Astrocyte (in vitro differentiated cells and primary cell): ENCODE measurements at places on chromosomes 7 and 10. TPM values are rescaled to one million over a fixed set of nuclear protein-coding genes. Genes with fewer than 3 reads are reported as not detected.

- peak overlapping the region; percentile 92 for H3K27ac ChIP-seq
- H3K36me3 ChIP-seq = no peaks in the 10 kb centered on the region
- H3K4me3 ChIP-seq = peak overlapping the region; percentile 95
- peaks cover 23% of the 10 kb centered on the region for H3K4me1 ChIP-seq
- DNase-seq = peak; percentile 92
- H3K27me3 ChIP-seq = no peaks in the 10 kb centered on the region
Measured at GRCh38 chr10:24724381-24725228, 918 bp upstream of the ARHGAP21 start.

Gene STAG3
- 0.34 and 0.36 TPM in 2 replicates for total RNA-seq

- DNase-seq = no peak
- no peak overlapping the region for H3K27ac ChIP-seq
- H3K27me3 ChIP-seq = no peaks in the 10 kb centered on the region
- no peaks in the 10 kb centered on the region for H3K4me1 ChIP-seq
- no peaks in the 10 kb centered on the region for H3K36me3 ChIP-seq
- no peak overlapping the region for H3K4me3 ChIP-seq
Measured at GRCh38 chr7:57821438-57822382, 371.7 kb downstream of the ZNF716 start.

- H3K4me3 ChIP-seq = no peak overlapping the region
- H3K27me3 ChIP-seq = no peaks in the 10 kb centered on the region
- peaks cover 3% of the 10 kb centered on the region for H3K4me1 ChIP-seq
- peak; percentile 29 for DNase-seq
- no peaks in the 10 kb centered on the region for H3K36me3 ChIP-seq
- H3K27ac ChIP-seq = no peak overlapping the region
Measured at GRCh38 chr10:10886861-10887531, 130.7 kb upstream of the CELF2 start.

DNA sequence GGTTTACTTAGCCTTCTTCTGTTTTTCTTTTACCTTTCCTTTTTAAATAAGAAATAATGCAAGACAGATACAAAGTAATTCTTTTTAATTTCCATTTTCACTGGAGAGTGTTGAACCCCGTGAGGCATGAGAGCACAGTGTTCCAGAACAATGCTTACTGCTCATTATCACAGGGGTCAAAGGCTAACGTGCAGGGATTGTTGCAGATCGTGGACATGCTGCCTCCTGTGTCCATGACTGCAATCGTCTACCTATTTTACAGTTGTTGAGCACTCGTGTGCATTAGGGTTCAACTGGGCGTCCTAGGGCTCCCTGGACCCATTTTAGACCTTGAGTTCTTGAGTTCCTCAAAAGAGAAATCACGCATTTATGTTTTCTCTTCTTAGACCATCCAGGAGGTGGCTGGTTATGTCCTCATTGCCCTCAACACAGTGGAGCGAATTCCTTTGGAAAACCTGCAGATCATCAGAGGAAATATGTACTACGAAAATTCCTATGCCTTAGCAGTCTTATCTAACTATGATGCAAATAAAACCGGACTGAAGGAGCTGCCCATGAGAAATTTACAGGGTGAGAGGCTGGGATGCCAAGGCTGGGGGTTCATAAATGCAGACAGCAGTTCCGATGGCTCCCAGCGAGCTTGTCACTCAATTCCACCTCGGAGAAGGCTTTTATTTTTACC, 124.2 kb downstream of the EGFR start:
- no peaks in the 10 kb centered on the region for H3K27me3 ChIP-seq
- H3K4me1 ChIP-seq = no peaks in the 10 kb centered on the region
- H3K36me3 ChIP-seq = peaks cover 47% of the 10 kb centered on the region
- H3K4me3 ChIP-seq = no peak overlapping the region
- DNase-seq = no peak

Gene ANKRD1
- total RNA-seq = 841 and 913 TPM in 2 replicates

DNA sequence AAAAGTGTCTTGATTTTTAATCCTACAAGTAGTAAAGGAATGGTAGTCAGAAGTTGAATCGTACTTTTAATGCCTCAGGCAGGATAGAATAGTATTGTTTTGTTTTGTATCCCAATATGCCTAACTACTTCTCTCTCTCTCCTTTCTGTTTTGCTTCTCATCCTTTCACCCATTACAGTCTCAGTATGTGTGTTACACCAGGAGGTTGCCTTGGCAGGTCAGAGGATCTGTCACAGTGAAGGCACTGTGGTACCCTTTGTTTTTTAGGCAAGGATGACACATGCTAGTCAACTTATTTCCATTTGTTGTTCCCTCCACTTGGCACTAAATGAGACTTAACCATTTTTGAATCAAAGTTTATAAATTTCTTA, 94.4 kb downstream of the MAPK8 start:
- peaks cover 4% of the 10 kb centered on the region for H3K4me1 ChIP-seq
- no peaks in the 10 kb centered on the region for H3K27me3 ChIP-seq
- no peak for DNase-seq
- H3K27ac ChIP-seq = no peak overlapping the region
- no peaks in the 10 kb centered on the region for H3K36me3 ChIP-seq
- H3K4me3 ChIP-seq = no peak overlapping the region

DNA sequence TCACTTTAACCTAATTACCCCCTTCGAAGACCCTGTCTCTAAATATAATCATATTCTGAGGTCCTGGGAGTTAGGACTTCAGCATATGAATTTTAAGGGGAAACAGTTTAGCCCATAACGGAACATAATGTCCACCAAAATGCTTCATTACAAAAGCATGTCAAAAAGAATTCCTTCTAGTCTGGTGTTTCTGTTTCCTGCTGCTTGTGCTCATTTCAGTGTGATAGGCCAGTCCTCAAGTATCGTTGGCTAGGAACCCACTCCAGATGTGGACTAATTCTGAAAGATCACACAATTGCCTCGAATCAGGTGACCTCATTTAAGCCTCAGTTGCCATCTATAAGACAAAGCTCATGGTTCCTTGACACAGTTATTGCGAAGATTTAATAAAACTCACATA, 29.6 kb downstream of the INPP5F start:
- H3K4me3 ChIP-seq = no peak overlapping the region
- H3K27ac ChIP-seq = no peak overlapping the region
- H3K36me3 ChIP-seq = no peaks in the 10 kb centered on the region
- peak; percentile 62 for DNase-seq
- H3K27me3 ChIP-seq = no peaks in the 10 kb centered on the region

Gene JCAD
- 27.3 and 29.0 TPM in 2 replicates for total RNA-seq

GRCh38 chr10:84172467-84173356, 889 bp upstream of the GPR15LG start:
- H3K27me3 ChIP-seq = no peaks in the 10 kb centered on the region
- DNase-seq = no peak

GRCh38 chr7:31744294-31744874, 57.4 kb downstream of the PPP1R17 start:
- peaks cover 7% of the 10 kb centered on the region for H3K4me1 ChIP-seq
- H3K36me3 ChIP-seq = no peaks in the 10 kb centered on the region
- no peak overlapping the region for H3K27ac ChIP-seq
- peak; percentile 56 for DNase-seq

Gene UNCX
- total RNA-seq = not detected in 2 replicates
